ENCODE measurements at places on chromosomes 6 and 20. TPM values are rescaled to one million over a fixed set of nuclear protein-coding genes. Genes with fewer than 3 reads are reported as not detected.

- DNase-seq = no peak
Observed at GRCh38 chr6:140438346-140438735, 1063.9 kb upstream of the CITED2 start.

- DNase-seq = no peak
Observed at GRCh38 chr6:4668271-4669179, 107.7 kb upstream of the CDYL start.

- no peak for DNase-seq
Observed at GRCh38 chr6:155426408-155426945, 29.2 kb downstream of the NOX3 start.

GRCh38 chr6:47715782-47716181 is 17.4 kb downstream of the ADGRF4 start:
- DNase-seq = no peak

Gene PHF20
- total RNA-seq = 112 TPM

Gene CRIP3
- not detected for total RNA-seq

Gene KHDC1L
- not detected for total RNA-seq

GRCh38 chr6:24923885-24924401 is 11.8 kb downstream of the RIPOR2 start:
- DNase-seq = no peak

Gene MUC22
- total RNA-seq = not detected

Gene WDR46
- total RNA-seq = 29.4 TPM

Gene ARMH2
- total RNA-seq = not detected

- peak; percentile 36 for DNase-seq
Observed at GRCh38 chr6:15491255-15491985, 171.4 kb downstream of the DTNBP1 start.

Gene FOXA2
- not detected for total RNA-seq

GRCh38 chr20:49456646-49457045 is 25.8 kb downstream of the KCNB1 start:
- DNase-seq = no peak

GRCh38 chr6:36414481-36414880 is 27.0 kb upstream of the ETV7 start:
- DNase-seq = no peak

DNA sequence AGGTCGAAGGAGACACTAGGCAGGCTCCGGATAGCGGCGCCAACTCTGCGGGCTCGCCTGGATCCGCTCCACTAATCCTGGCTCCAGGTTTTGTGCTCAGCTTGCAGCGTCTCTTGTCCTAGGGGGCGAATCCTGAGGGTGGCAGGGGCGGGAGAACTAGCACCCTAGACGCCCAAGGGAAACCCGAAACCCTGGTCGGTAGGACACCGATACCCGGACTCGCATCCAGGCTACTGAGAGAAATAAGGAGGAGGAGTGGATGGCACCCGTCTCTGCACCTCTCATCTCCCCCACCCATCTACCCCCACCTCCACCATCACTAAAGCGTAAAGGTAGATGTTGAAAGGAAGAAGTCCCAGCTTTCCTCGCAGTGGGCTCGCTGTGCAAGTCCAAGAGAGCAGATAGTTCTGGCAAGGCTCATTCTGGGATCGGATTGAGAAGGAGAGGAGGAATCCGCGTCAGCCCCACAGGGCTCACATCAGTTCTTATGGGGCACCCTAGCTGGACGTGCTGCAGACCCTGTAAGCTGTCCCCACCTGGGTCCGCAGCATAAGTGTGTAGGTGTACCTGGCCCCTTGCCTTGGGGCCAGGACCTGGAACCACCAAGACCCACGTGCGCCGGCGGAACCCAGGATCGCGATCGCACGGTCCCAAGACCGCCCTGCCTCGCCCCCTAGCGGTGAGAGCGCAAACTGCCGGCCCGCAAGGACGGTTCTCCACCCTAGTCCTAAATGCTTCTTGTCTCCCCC is 6.9 kb downstream of the SLC32A1 start:
- DNase-seq = peak; percentile 56

Gene SLC22A3
- total RNA-seq = 0.07 TPM

Gene ADAT2
- 7.7 TPM for total RNA-seq

Gene CCN2
- 112 TPM for total RNA-seq

DNA sequence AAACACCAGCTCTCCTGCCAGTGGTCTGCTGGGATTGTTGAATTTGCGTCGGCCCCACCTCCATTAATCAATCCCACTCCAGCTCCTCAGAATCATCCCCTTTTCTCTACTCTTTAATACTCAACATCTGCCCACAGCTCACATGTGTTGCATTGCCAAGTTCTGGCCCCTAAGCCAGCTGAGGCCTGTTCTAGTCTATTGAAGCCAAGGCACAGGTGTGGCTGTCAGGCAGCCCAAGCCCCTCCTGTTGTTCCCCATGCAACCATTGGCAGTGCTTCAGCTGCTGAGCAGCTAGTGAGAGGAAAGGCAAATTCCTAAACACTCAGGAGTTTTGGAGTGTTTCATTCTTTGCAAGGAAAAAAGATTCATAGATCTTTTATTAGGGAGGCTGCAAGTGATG is 128.0 kb upstream of the NT5E start:
- DNase-seq = no peak

Gene ECI2
- 57.4 TPM for total RNA-seq

GRCh38 chr6:147507162-147508041 is 1.1 kb upstream of the SAMD5 start:
- DNase-seq = no peak

Gene C6orf118
- total RNA-seq = not detected

DNA sequence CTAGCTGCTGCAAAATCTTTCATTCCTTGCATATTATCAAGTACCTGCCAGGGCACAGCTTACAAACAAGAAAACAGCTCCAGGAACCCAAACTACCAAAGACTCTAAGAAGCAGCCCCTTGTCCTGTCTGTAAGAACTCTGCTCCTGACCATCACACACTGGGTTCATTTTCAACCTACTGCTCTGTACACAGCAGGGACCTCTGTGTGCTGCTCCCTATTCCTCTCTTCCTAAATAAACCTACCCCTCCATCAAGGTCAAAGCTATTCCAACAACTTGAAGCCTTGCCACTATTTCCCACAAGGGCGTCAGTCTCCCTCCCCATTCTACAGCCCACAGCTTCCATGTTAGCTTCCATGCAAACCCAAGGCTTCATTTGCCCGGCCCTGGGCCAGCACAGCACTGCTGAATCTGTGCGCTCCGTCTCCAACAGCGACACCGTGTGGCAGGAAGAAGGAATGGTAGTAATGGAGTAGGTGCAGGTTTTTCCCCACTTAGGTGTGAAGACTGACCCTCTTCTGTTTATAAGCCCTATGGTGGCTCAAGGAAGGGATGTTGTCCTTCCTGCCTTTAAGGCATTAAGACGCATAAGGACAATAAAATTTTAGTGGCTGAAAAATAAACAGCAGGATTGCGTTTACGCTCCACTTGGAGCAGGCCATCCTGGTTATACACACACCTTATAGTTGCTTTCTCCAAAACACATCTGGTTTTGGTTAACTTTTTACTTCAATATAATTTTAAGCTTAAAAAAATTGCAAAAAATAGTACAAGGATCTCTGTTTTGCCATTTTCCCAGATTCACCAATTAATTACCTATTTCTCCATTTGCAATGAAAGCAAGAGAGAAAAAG is 115.2 kb upstream of the NXT1 start:
- DNase-seq = peak; percentile 39

GRCh38 chr6:7960848-7961247 is 50.3 kb upstream of the TXNDC5 start:
- DNase-seq = no peak

Gene BPIFB1
- not detected for total RNA-seq

GRCh38 chr6:61909486-61909885 is 376.5 kb downstream of the KHDRBS2 start:
- DNase-seq = no peak

DNA sequence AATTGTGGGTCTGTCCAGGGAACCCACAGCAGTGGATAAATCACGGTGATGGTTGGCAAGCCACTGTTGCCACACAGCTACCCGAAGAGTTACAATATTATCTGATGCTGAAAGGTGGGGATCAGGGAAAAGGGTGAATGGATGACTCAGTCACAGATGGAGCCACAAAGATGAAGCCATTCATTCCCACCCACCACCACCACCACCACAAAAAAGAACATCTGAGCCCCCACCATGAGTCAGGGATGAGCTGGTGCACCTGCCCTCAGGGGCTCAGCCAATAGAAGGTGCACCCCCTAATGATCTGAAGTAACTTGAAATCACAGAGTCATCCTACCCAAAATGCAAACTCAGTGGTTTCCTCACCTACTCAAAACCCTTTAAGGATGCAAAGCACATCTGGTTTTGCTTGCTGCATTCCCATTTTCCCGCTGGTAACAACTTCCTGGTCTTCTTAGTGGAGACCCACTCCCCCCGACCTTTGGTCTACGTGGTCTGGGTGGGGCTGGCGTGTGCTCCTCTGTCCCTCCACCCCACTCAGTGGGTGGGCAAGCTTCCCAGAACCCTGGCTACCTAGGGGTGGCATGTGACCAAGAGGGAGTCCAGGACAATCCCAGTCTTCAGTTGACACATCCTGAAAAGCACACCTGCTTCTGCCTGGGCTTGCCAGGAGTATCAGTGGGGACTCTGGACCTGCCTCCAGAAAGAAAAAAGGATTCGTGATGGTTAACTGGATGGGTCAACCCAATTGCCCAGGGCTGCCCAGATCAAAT is 125.5 kb downstream of the ANKRD60 start:
- no peak for DNase-seq

Gene RWDD1
- total RNA-seq = 46.0 TPM

Gene HECA
- 5.0 TPM for total RNA-seq

GRCh38 chr6:163789199-163789810 is 374.8 kb downstream of the QKI start:
- DNase-seq = no peak

DNA sequence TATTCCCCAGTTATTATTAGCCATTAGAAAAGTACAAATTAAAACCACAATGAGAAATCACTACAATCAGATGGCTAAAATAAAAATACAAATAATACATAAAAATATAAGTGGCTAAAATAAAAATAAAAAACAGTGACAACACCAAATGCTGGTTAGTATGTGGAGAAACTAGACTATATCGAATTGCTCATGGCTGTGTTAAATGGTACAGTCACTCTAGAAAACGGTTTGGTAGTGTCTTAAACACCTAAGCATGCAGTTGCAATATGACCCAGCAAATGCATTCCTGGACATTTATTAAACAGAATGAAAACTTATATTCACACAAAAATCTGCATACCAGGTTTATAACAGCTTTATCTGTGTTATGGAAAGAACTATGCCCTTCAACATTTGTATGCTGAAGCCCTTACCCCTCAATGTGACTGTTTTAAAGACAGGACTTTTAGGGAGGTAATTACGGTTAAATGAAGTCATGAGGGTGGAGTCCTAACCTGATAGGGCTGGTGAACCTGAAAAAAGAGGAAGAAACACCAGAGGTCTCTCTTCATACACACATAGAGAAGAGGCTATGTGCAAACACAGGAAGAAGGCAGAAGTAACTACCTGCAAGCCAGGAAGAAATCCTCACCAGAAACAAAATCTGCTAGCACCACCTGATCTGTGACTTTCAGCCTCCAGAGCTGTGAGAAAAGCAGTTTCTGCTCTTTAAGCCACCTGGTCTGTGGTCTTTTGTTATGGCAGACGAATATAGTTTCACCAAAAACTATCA is 84.9 kb downstream of the ASCC3 start:
- DNase-seq = no peak

Gene SUN5
- total RNA-seq = not detected

GRCh38 chr6:16332175-16332542 is 93.8 kb downstream of the GMPR start:
- DNase-seq = peak; percentile 64

Gene OTOR
- total RNA-seq = not detected

DNA sequence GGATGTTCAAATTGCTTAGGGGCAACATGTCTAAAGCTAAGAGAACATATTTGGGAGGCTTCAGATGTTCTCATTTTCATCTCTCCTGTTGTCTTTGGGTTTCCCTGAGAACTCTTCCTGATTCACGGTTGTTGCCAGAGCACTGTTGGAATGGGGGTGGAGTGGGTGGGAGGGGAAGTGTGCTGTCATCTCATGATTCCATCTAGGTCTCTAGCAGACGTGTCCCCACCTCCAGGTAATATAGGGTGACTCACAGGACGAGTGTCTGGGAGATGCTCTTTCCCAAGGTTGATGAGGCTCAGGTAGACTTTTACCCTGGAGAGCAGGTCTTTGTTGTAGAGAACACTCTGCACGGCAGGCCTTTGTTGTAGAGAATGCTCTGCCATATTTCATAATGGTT is 636.9 kb downstream of the QKI start:
- DNase-seq = no peak

Gene LCA5
- 1.3 TPM for total RNA-seq

Gene OVOL2
- not detected for total RNA-seq

Gene PTPRA
- 33.0 TPM for total RNA-seq

DNA sequence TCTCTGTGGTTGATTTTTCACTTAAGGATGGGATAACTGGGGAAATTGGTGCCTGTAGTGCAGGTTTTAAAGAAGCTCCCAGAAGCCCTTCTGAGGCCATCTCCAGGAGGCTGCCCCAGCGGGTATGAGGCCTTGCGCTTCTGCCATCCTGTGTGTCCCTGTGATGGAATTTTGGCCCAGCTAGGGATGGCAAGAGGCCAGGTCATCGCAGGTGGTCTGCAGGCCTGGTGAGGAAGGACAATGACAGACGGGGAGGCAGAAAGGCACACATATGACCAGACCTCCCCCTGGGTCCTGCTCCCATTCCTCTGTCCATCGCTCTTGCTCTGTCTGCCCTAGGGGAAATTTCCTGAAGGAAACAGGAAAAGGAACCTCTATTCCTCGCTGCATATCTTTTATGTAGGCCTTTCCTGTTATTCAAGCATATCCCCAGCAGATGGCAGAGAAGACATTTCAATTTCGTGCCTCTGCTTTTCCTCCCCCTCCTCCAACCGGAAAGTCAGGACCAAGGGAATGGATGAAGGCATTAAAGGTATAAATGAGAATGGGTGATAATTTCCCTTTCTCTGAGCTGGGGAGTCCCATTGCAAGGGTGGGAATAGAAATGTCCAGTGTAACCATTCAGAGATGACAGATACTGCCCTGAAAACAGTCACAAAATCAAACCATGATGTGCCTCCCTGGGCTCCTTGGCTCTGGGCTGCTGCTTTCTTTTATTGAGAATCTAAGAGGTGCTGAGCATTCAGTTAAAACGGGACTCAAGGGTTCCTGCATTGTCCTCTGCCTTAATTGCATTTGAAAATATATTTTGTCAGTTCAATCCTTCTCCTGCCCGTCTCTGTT is 17.6 kb upstream of the HLA-F start:
- DNase-seq = peak; percentile 61

DNA sequence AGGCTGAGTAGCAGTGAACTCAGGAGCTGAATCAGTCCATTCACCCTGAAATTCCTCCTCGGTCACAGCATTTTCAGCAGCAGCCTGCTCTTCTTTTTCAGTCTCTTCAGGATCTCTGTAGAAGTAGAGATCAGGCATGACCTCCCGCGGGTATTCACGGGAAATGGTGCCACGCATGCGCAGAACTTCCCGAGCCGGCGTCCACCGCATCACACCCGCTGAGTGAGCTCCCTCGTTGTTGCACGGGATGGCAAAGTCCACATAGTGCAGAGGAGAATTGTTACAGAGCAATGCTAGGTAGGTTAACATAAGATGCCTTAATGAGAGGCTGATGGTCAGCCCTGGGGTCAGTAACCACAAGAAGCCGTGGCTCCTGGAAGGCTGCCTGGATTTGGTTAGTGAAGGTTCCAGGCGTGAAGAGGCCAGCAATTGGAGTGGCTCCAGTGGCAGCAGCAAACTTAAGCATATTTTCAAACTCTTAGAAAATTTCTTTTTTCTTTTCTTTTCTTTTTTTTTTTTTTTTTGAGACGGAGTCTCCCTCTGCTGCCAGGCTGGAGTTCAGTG is 113.5 kb upstream of the HDAC2 start:
- DNase-seq = no peak

- DNase-seq = no peak
Observed at GRCh38 chr6:43760210-43761168, 9.5 kb upstream of the VEGFA start.
